ENCODE measurements at places on chromosomes 1 and 21.

GRCh38 chr1:84995484-84996334, 1.2 kb downstream of the MCOLN2 start:
- DNase-seq: no peak
- peaks cover 19% of the 10 kb centered on the region for H3K4me1 ChIP-seq
- H3K27me3 ChIP-seq: no peaks in the 10 kb centered on the region
- H3K27ac ChIP-seq: no peak overlapping the region
- H3K36me3 ChIP-seq: no peaks in the 10 kb centered on the region

DNA sequence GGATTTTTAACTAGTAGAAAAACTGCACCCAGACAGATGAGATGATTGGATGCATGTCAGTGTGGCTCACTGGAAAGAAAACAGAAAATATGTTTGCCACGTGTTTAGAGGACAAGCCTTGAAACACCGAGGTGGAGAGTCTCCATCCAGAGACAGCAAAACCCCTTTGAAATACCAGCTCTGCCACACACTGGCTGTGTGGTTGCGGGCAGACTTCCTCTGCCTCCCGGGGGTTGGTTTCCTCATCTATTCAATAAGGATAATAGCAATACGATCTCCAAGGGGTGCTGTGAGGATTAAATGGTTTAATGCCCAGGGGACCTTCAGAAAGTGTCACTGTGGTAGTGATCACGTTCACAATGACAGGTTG, 67.2 kb upstream of the PARP1 start:
- no peak overlapping the region for H3K27ac ChIP-seq
- no peak for DNase-seq
- no peaks in the 10 kb centered on the region for H3K27me3 ChIP-seq
- no peaks in the 10 kb centered on the region for H3K4me1 ChIP-seq
- H3K4me3 ChIP-seq: no peak overlapping the region
- no peaks in the 10 kb centered on the region for H3K36me3 ChIP-seq

GRCh38 chr1:196558411-196558810, 49.8 kb downstream of the KCNT2 start:
- no peak for DNase-seq
- H3K27me3 ChIP-seq: no peaks in the 10 kb centered on the region
- no peaks in the 10 kb centered on the region for H3K36me3 ChIP-seq
- peaks cover 6% of the 10 kb centered on the region for H3K4me1 ChIP-seq

- no peak overlapping the region for H3K4me3 ChIP-seq
- DNase-seq: no peak
- H3K36me3 ChIP-seq: peaks cover 66% of the 10 kb centered on the region
- H3K27me3 ChIP-seq: no peaks in the 10 kb centered on the region
- no peak overlapping the region for H3K27ac ChIP-seq
Measured at GRCh38 chr1:23759277-23759676, 16.0 kb downstream of the ELOA start.

- H3K27me3 ChIP-seq: no peaks in the 10 kb centered on the region
- H3K36me3 ChIP-seq: no peaks in the 10 kb centered on the region
- no peaks in the 10 kb centered on the region for H3K4me1 ChIP-seq
Measured at GRCh38 chr1:77382366-77382765, 100.5 kb downstream of the AK5 start.

Measured in thyroid gland (tissue), 4 donors.